ENCODE measurements at places on chromosomes 11 and 22.

DNA sequence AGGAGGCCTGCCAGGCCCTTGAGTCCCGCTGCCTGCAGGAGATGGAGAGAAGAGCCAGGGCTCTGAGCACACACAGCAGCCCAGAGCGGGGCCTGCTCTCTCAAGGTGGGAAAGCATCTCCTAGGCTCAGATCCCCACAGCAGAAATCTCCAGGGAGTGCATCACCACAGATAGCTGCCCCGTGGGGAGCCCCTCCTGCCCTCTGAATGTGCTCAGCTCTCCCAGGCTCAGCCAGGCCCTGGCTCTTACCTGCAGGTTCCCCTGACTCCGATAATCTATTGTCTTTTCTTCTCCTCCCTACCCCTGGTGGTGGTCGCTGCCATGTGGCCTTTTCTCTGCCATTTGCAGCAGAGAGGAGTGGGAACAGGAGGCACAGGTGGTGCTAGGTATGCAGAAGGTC is 49.9 kb downstream of the BTG4 start:
- DNase-seq: no peak

GRCh38 chr11:63552921-63553320 is 10.3 kb downstream of the PLAAT2 start:
- DNase-seq: no peak

DNA sequence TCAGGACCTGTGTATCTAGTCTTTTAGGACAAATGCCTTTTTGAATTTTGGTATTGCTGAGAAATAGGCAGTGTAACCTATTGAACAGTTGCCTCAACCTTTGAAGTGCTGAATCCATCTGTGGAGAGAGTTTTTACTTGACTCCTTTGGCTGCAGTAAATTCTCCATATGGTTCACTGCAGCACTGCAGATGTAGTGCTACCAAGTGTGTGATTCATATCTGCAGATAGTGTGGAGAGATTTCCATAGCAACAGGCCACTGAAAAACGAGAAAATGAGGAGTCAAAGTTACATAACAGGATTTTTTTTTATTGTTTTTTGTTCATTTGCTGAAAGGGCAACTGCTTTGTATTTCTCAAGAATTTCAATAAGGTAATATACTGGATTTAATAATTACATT is 356.1 kb downstream of the RAB38 start:
- no peak for DNase-seq

DNA sequence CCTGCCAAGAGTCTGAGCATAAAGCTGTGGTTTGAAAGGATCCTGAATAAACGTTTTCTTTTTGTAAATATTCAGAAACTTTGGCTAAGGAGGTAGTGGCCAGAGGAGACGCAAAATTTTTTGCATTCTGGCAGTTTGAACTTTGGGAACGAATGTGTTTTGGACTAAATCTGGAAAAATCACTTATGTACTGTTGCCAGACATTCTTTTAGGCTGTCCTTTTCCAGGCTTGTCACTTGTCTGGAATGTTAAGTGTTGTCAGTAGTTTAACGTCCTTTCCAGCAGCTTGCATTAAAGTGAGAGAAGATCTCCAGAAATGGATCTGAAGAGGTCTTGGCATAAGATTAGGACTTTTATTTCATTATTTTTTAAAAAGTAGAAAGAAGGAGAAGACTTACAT is 18.5 kb downstream of the SPECC1L start:
- DNase-seq: no peak

DNA sequence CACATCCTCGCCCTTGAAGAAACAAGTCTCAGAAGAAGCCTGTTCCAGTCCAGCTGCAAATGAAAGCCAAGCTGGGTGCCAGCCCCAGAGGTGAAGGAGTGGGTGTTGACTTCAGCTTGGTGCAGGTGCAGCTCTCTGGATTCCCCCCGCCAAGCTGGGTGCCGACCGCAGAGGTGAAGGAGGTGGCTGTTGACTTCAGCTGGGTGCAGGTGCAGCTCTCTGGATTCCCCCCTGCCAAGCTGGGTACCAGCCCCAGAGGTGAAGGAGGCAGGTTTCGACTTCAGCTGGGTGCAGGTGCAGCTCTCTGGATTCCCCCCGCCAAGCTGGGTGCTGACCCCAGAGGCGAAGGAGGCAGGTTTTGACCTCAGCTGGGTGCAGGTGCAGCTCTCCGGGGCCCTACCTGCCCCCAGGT is 1234.0 kb downstream of the TBC1D22A start:
- DNase-seq: peak; percentile 52

GRCh38 chr11:68545796-68546195 is 85.2 kb downstream of the PPP6R3 start:
- peak; percentile 38 for DNase-seq

DNA sequence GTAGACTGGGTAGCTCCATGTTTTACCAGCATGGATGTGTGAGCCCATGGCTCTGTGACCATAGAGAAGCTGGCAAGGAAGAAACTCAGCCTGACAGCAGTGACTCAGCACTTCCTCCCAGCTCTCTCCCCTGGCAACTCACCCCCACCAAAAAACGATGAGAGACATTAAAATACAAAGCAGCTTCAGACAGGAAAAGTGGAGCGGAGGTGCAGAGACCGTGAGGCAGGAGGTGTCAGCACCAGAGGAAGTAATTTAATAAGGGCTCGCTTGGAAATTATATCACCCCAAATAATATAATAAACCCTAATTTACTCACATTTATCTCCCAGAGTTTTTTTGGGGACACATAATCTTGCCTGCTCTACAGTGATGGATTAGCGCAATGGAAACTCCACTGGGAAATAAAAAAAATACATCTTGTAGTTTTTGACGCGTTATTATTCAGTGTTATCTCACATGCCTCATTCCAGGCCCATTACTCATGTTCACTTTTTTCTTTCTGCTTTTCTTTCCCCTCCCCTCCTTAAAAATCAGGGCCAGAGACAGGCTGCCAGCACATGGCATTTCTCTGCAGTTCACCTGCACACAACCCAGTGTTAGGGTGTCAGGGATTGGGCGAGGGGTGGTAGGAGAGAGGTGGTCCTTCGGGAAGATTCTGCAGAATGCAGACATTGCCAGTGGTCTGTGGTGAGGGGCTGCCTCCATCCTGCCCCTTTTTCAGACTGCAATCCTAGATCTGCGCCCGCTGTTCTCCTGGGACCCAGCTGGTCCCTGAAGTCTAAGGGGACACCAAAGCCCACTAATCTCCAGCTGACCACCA is 170.8 kb downstream of the BUD13 start:
- no peak for DNase-seq

GRCh38 chr22:45790401-45790800 is 118.8 kb downstream of the ATXN10 start:
- no peak for DNase-seq

GRCh38 chr11:27209562-27210005 is 153.4 kb downstream of the CCDC34 start:
- no peak for DNase-seq

GRCh38 chr11:31798057-31798553 is 13.0 kb downstream of the PAX6 start:
- DNase-seq: no peak

DNA sequence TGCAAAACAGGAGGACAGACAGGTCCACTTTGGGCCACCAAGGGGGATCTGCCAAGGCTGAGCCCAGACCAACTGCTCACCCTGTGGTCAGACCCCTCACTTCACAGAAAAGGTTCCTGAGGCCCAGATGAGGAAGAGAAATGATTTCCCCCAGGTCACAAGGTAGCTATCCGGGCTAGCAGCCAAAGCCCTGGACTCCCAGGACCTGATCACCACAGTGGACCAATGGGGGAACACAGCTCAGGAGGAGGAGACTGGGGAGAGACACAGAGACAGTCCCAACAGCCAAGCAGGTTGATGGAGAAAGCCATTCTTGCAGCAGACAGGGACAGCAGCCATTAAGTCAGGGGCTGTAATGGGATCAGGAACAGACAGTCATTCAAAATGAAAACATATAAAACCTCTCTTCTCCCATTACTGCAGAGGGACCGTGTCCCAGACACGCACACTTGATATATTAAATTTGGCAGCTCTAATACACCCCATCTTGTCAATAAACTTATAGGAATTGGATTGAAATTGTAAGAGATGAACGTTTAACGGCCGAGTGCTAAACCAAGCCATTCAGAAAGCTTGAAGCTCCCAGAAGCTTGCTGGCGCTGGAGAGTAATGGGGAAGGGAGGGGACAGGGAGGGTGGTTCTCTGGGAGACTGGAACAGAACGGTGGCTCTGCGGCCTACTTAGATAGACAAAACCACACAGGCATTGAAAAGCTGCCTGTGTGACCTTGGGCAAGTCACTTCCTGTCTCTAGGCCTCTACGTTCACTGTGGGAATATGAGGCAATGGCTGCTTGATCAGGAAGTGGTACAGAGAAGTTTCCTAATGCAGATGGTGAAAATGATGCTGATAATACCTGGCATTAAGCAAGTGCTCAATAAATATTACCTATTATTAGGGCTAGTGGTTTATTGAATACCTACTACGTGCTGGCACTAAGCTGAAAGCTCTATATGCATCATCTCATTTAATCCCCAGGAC is 16.0 kb downstream of the ZMAT5 start:
- DNase-seq: no peak

DNA sequence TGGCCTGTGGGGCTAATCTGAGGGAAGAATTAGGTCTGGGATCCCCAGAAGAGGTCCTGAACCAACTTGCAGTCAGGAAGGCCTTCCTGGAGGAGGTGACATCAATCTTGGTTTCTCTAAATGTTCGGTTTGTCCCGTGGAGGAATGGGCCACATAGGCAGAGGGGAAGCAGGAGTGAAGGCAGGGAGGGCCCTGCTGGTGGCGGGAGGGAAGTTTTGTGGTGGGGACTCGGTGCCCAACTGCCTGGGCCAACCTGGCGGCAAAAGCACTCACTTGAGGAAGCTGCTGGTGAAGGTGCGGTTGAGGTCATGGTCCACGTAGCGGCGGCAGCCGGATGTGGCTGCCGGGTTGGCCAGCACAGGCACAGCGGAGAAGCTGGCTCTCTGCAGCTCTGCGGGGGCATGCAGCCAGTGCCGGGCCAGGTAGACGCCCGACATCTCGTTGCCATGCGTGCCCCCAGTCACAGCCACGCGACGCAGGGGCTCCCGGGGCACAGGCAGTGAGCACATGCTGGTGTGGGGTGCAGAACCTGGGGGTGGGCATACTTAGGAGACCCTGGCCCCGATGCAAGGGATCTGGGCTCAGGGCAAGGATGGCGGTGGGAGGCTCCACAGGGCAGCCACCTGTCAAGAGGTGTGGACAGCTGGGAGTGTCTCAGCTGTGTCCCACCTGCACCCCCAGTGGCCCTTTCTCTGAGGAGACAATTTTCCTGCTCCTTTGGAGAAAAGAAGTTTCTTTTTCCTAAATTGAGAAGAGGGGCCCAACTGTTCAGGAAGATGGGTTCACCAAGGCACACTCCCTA is 3.8 kb downstream of the ACY3 start:
- DNase-seq: no peak

GRCh38 chr22:24413736-24414385 is 13.5 kb upstream of the ADORA2A start:
- no peak for DNase-seq

- no peak for DNase-seq
These were observed 1.9 kb upstream of the CHKA start for GRCh38 chr11:68122936-68123539.

DNA sequence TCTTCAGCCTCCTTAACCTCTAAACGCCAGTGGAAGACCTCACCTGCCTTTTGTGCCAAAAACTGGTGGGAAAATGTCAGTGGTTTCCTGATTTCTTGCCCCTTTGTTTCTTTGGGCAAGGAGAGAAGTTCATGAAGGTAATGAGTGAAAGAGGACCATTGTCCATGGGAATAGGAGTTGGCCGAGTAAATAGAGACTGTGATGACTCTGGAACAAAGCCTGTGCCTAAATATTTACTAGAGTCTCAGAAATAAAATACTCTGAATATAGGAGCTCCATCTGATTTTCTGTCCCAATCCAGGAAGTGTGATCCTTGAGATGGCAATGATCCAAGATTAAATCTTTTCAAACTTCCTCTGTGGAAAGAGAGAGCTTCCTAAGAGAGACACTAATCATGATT is 12.0 kb downstream of the SLC5A1 start:
- DNase-seq: no peak

DNA sequence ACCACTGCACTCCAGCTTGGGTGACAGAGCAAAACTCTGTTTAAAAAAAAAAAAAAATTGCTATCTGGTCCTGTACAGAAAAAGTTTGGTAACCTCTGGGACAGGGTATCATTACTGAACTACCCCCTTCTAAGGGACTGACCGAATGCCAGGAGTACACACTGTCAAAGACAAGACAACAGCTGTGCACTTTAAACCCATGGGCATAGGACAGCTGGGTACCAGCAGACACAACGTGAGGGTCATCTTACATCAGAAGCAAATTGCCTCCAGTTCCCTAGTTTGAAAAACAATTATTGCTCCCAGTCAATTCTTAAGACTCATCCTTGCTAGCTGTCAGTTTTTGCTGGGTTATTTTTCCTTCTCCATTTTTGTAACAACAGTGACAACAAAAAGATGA is 17.8 kb downstream of the CD59 start:
- no peak for DNase-seq

DNA sequence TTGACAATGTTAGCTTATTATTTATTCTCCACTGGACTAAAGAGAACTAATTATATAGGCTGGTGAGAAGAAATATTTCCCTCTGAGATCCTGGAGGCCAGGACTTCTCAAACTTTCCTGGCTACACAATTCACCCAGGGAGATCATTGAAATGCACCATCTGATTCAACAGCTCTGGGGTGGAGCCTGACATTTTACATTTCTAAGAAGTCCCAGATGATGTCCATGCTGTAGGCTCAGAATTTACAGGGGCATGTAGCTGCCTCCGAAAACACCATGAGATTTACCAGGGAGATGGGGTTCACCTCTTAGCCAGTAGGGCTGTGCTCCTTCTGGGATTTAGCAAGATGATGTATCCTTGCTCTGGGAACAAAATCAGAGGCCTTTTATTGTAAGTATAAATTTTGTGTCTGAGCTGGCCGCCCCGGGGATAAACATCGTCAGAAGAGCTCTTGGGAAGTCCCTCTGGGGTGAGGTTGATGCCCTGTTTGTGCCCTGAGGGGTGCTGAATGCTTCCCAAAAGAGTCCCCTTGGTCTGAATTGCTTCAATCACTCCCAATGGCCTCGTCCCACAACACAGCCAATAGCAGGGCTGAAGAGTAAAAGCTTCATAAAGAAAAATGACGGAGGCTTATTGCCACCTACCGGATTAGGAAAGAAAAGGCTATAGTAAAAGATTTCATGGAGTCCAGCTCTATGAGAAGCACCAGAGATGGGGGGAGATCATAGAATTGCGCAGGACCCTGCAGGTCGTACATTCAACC is 33.4 kb upstream of the API5 start:
- no peak for DNase-seq

DNA sequence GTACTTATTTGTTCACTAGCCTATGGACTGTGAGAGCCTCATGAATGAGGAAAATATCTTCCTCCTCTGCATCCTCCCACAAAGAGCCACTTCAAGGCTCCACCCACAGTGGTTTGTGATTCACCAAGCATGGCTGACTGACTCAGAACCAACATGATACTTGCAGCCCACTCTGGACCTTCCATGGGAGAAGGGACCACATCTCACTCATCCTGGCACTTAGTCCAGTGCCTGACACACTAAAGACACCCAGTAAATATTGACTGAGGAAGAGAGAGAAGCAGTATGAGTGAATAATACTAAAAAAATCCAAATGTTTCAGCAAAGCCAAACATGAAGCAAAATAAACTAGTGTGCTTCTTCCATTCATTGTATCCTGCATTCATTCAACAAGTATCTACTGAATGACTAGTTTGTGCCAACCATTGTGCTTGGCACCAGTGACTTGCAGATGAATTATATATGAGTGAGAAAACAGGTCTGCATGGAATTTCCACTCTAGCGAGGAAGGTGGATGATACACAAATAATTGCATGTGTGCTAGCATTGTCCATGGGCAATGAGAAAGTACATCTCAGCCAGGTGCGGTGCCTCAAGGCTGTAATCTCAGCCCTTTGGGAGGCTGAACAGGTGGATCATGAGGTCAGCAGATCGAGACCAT is 54.9 kb upstream of the BLID start:
- no peak for DNase-seq

- no peak for DNase-seq
These were observed 121.3 kb downstream of the MPPED1 start for GRCh38 chr22:43533156-43533530.

Data from NCI-H510A (cell line).